Cardiac fibroblast (primary cell): ENCODE measurements at places on chromosomes 3 and 15.
A peak's percentile ranks its signal among the peaks of the same experiment; 100 is the strongest.

DNA sequence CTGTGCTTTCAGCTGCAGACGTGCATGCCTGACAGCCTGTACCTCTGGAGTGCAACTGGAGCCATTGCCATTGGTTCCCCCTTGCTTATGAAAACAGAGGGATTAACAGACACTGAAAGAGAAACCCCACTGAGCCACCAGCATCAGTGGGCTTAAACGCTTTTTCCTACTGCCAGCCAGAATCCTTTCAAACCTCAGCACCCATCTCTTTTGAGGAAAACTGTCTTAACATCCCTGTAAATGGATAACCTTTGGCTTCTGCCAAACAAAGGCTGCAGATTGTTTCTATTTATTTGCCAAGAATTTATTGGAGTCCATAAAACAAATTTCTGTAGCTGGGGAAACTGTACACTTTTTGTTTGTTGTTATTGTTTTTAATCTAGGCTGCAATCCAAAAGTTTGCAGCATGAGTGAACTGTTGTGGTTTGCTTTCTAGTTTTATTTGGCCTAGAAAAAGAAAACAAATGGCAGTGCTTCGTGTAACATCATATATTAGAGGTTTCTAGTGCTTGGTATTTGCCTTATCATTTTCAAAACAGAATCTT, 369.2 kb upstream of the IL12A start:
- peak; percentile 16 for DNase-seq

DNA sequence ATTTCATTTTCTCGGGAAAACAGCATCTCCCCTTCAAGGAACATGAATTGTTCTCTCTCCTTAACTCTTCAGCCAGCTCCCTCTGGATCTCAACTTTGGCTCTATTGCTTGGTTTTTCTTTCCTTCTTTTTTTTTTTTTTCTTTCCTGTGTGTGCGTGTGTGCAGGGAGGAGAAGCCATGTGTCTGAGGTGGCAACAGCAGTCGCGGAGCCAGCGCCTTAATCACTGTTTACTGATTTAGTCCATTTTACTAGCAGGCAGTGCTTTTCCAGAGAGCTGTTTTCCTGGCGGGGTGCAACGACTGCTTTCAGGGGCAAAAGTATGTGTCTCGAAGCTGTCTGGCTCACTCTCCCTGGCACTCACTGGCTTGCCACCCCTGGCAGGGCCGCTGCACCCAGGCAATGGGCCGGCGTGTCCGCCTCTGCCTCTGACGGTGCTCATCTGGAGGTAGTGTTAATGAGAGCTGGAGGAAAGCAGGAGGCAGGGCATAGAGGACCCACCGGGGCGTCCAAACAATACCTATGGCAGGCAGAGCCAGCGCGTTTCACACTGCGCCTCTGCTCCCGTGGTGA, 835.4 kb upstream of the NR2F2 start:
- no peak for DNase-seq

GRCh38 chr3:16583551-16583950, 21.7 kb downstream of the DAZL start:
- DNase-seq: peak; percentile 28

- no peak for DNase-seq
Observed at GRCh38 chr3:140708815-140709214, 31.0 kb downstream of the TRIM42 start.

DNA sequence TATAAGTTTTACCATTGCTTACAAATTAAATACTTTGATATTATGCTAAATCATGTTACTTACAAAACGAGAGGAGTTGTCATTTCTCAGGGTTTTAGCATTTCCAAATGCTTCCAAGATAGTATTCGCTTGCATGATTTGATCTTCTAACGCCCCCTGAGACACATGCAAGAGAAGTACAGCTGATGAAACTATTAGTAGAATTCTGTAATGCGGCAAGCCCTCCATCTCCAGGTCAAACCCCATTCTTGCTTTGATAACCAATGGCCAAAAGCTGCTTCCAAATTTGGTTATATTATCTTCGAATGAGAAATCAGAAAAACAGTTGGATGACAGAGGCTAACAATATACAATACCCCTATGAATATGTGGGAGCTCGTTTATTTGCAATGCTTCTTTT, 14.7 kb downstream of the MYH15 start:
- DNase-seq: no peak

GRCh38 chr3:173513123-173513522, 115.6 kb downstream of the NLGN1 start:
- DNase-seq: no peak

DNA sequence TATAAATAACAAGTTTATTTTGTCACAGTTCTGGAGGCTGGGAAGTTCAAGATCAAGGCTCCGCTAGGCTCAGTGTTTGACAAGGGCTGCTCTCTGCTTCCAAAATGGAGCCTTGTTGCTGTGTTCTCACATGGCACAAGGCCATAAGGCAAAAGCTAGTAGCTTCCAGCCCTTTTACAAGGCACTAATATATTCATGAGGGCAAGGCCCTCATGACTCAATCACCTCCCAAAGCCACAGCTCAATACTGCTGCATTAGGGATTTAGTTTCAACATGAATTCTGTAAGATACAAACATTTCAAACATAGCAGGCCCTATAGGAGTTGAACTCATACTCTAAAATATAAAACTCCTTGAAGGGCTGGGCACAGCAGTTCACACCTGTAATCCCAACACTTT, 30.2 kb downstream of the ZBTB11 start:
- no peak for DNase-seq

- peak; percentile 76 for DNase-seq
Observed at GRCh38 chr3:46947981-46948791, 28.4 kb downstream of the CCDC12 start.

DNA sequence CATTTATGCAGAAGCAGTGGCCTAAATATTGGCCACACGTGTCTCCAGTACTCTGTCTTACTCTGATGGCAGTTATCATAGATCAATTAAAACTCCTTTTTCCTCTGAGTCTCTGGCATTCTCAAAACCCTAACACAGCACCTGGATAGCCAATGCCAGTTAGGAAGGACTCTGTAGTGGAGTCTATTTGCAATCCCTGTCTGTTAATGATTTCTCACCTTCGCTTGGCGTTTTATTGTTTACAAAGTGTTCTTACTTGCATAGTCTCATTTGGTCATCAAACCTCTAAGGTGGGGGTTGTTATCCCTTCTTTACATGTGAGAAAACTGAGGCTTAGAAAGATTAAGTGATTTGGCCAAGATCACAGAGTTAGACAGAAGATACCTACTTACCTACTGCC, 258.8 kb downstream of the IL5RA start:
- DNase-seq: no peak

GRCh38 chr15:60647246-60647645, 168.3 kb upstream of the ICE2 start:
- no peak for DNase-seq

DNA sequence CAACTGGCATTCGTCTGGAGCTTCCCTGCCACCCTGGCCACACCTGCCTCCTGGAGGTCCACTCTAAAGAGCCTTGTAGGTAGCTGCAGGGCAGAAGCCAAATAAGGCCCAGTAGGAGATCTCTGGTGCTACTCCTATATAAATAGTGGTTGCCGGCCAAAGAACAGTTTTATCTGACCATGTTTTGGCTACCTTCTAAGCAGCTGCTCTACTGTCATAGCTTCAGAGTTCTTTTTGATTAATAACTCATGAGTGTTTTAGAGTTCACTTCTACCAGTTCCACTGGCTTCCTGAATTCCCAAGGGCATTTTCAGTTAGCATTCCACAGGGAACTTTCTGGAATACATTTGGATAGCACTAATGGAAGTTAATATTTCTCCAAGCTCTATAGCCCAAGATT, 154.6 kb downstream of the B3GALNT1 start:
- DNase-seq: no peak

DNA sequence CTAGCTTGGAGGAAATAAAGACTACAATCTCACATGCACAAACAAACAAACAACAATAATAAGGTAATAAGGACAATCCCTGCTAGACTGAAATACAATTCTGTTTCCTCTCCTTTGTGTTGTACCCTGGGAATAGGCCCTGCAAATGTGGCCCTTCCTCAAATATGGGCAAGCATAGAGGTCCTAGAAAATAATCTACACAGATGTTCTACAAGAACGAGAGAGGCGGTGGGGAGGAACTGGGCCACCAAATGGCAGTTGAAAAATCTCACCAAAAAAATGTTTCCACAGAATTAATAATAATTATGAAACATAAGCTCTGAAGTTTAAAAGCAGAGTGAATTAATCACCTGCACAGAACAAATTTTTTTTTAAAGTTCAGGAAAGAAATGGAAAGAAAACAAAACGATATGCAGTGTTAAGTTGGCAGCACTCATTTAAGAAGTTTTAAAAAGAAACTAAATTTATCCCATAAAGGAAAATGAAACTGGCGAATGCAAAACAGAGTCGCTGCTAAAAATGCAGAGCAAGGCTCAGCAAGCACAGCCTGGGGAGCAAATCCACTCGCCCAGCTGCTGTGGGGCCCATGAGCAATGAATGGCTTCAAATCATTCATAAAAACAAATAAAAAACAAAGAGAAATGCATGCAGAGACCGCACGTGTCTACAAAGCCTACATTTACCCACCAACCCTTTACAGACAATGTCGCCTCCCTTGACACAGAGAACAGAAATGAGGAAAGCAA, 475.4 kb downstream of the OCA2 start:
- DNase-seq: no peak

DNA sequence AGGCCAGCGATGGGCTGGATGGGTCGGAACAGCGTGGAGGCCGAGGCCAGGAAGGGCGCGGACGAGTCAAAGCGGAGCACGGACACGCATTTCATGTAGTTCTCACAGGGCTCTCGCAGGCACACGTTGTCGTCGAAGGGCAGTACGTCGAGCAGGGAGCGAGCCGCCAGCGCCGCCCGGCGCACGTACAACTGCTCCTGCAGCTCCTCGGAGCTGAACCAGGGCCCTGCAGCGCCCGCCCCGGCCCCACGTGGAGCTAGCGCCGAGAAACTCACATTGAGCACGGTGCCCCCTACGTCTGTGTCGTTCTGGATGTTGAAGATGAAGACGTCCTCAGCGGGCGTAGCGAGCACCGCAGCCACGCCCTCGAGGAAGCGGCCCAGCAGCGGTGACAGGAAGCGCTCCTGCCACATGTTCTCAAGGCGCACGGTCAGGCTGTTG, 5.8 kb downstream of the CELSR3 start:
- peak; percentile 5 for DNase-seq

DNA sequence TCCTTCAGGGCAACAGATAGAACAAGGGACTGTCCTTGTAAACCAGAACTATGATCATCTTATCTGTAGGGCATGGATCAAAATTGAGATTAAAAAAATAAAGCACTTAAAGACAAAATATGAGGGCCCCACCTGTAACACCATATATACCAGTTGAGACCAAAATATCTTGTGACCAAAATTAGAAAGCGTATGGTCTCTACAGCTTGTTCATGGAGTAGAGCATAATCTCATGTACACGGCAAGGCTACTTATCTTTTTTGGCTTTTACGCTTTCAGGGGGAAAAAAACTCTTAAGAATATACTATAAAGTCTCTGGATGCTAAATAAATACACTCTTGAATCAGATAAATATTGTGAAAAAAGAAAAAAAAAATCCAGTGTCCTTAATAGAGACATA, 49.3 kb downstream of the ADAMTS9 start:
- DNase-seq: no peak

DNA sequence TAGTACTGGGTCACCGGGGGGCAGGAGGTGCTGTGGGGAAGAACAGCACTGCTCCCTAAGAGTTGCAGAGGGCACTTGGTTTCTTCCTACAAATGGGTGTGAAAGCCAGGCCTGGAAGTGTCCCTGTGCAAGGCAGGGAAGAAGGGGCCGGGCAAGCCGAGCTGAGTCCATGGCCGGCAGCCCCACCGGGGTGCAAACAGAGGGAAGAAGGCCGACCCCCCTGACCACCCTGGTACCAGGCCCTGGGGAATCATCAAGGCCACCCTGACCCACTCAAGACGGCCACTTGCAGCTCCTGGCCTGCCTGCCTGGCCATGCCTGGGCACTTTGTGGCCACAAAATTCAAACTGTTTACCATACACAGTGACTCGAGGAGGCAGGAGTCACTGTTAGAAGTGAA, 8.7 kb upstream of the DNAJB8 start:
- DNase-seq: no peak

GRCh38 chr3:111968319-111969054, 10.3 kb upstream of the ABHD10 start:
- DNase-seq: no peak

DNA sequence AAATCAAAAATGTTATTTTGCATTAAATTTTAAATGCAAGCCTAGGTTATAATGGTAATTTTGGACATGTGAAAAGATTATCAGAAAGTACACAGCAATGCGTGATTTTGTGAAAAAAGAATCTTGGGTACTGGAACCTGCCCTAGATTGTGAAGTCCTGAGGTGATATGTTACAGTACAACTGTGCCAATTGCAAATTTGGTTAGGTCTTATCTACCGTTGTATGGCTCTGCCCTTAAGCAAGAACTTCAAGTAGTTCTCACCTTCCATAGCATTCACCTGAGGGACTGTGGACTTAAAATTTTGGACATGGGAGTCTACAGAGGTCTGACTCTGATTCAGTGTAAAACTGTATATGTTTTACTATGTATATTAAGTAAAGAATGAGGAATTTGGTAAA, 140.2 kb downstream of the PEX5L start:
- DNase-seq: no peak

DNA sequence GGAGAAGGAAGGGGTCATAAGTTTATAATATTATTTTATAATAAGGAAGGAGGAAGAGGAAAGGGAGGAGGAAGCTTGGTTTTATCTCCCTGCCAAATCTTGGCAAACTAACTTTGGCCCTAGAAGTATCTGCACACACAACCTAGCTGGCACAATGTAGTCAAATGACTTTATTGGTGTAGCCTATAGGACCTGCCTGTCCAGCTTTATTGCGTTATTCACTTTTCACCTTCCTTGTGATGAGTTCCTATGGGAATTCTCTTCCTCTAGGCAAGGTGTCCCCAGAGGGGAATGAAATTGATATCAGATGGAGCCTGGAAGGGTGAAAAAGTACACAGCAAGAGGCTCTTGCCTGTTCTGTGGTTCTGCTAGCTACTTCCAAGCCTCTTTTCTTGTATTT, 111.2 kb upstream of the SLC25A36 start:
- no peak for DNase-seq

- DNase-seq: peak; percentile 81
Observed at GRCh38 chr15:57356636-57357035, 19.7 kb upstream of the CGNL1 start.

DNA sequence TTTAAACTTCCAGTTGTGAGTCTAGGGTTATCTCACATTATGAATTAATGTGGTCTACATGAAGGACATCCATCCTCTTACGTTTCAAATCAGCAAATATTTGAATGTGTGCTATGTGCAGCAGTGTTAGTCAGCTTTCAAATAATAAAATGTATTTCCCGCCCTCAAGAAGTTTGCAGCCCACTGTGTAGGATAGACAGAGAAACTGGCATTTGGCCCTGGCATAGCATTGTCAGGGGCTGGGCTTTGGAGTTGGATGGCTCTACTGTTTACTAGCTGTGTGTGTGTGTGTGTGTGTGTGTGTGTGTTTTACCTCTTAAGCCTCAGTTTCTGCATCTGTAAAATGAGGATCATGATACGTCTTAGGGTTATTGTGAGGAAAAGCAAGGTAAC, 400.5 kb upstream of the C2CD4B start:
- DNase-seq: no peak
